ENCODE measurements at places on chromosomes 4 and X.

- no peaks in the 10 kb centered on the region for H3K27me3 ChIP-seq
- H3K27ac ChIP-seq, result peak overlapping the region; percentile 40
- H3K36me3 ChIP-seq, result peaks cover 86% of the 10 kb centered on the region
- no peak overlapping the region for H3K4me3 ChIP-seq
- peaks cover 19% of the 10 kb centered on the region for H3K4me1 ChIP-seq
- DNase-seq, result no peak
Observed at GRCh38 chrX:153953892-153954557, 9.6 kb upstream of the RENBP start.

DNA sequence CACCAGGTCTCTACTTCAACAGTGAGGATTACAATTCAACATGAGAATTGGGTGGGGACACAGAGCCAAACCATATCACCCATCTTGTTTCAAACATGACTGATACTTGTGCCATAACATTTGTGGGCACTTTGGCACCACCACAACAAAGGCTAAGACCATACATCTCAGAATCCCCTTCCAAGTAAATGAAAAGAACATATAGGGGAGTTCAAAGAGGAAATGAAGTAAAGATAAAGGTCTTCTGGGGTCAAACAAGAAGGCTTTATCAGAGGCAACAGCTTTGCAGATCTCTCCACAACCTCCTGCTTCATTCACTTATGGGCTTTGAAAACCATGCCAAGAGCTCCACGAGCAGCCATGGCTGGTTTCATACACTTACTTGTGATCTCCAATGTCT, 122.7 kb downstream of the ANKRD50 start:
- no peaks in the 10 kb centered on the region for H3K4me1 ChIP-seq
- H3K27ac ChIP-seq, result no peak overlapping the region
- H3K27me3 ChIP-seq, result no peaks in the 10 kb centered on the region
- peaks cover 6% of the 10 kb centered on the region for H3K36me3 ChIP-seq
- no peak overlapping the region for H3K4me3 ChIP-seq

DNA sequence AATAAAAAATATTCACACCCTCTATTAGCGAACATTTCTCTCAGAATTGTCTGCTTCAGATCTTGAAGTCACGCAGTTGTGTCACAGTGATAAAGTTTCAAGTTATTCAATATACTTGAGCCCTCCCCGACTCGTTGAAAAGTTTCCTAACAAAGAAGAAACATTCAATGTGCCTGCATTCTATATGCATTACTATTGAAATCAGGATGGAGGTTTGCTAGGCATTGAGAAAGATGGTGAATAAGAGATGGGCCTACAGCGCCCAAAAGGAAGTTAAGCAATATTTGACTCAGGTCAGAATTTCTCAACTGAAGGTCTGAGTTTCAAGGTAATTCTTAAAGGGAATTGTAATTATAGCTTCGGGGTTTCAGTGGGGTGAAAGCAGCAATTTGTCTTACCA, 6.1 kb downstream of the TCEANC start:
- H3K4me1 ChIP-seq, result peaks cover 8% of the 10 kb centered on the region
- H3K36me3 ChIP-seq, result peaks cover 16% of the 10 kb centered on the region
- no peak for DNase-seq

DNA sequence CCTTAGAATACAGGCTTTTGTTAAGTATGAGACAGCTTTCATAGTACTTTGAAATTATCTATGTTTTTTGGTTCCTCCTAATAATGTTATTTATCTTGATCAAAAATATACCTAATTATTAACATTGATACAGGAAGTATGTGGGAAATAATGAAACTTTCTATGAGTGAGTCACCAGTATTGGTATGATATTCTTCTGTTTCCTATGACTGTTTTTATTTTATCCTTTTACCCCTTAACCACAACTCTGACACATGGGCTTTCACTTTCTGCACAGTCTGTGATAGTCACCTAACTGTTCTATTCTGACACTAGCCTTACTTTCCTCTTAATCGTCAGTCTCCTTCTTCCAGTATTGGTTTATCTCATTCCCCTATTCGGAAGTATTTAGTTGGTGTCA, 4.7 kb downstream of the THAP9 start:
- H3K4me1 ChIP-seq, result peaks cover 15% of the 10 kb centered on the region
- DNase-seq, result no peak
- H3K27me3 ChIP-seq, result no peaks in the 10 kb centered on the region
- peaks cover 43% of the 10 kb centered on the region for H3K36me3 ChIP-seq

DNA sequence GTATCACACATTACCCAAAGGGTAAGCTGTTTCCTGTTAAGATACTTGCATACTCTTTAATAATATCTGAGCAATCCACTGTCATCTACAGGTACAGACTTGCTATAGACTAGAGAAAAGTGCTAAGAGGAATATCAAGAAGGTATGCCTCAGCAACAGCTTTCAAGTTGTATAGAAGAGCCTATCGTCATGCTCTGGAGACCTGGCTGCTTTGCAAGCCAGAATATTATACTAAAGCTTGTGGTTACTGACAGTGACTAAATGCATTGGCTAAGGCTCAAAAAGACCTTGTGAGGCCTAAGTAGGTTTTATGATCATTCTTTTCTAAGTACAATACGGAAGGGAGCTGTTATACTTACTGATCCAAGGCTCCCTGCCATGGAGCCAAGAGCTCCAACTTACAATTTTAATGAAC, 11.3 kb downstream of the LAMP2 start:
- H3K27ac ChIP-seq, result no peak overlapping the region
- H3K36me3 ChIP-seq, result peaks cover 3% of the 10 kb centered on the region
- no peak overlapping the region for H3K4me3 ChIP-seq
- H3K4me1 ChIP-seq, result peaks cover 29% of the 10 kb centered on the region

- peak overlapping the region; percentile 85 for H3K27ac ChIP-seq
- no peak for DNase-seq
- peaks cover 23% of the 10 kb centered on the region for H3K4me1 ChIP-seq
Observed at GRCh38 chrX:13029887-13030771, 14.3 kb downstream of the FAM9C start.

DNA sequence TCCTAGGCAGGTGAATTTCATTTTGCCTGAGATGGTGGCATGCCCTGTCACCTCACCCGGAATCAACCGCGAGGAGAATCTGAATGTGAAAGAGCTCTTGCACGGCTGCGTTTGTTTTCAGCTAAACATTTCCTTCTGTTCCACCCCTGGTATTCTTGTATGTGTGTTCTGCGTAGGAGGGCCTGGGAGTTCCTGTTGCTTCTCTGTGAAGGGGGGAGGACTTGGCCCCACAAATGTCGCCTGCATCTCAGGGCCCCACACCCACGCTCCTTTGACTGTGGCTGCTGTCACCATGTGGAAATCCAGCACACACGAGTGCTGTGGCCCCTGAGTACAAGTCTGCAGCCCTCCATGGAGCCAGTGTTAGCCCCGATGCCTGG, 45.8 kb upstream of the CLCN4 start:
- H3K27ac ChIP-seq, result peak overlapping the region; percentile 72
- H3K4me1 ChIP-seq, result peaks cover 67% of the 10 kb centered on the region
- peaks cover 6% of the 10 kb centered on the region for H3K36me3 ChIP-seq

GRCh38 chrX:9746148-9746888, 19.3 kb downstream of the GPR143 start:
- no peak for DNase-seq
- peak overlapping the region; percentile 74 for H3K27ac ChIP-seq
- H3K4me1 ChIP-seq, result no peaks in the 10 kb centered on the region
- no peaks in the 10 kb centered on the region for H3K27me3 ChIP-seq

GRCh38 chr4:95095348-95095974, 337.7 kb downstream of the BMPR1B start:
- H3K27ac ChIP-seq, result no peak overlapping the region
- peaks cover 4% of the 10 kb centered on the region for H3K4me1 ChIP-seq
- no peaks in the 10 kb centered on the region for H3K27me3 ChIP-seq
- H3K4me3 ChIP-seq, result no peak overlapping the region
- no peak for DNase-seq

GRCh38 chrX:116462822-116463221, at the start of gene CT83:
CT83 (minus strand) TSS chrX:116462976; CDS start chrX:116462856, 120 bp downstream.
- no peak within 1 kb of the TSS for H3K4me3 ChIP-seq
- no peak for DNase-seq
- H3K4me1 ChIP-seq, result no peaks in the 10 kb centered on the region
- H3K27ac ChIP-seq, result no peak within 1 kb of the TSS
- no peaks in the 10 kb centered on the region for H3K27me3 ChIP-seq
- H3K36me3 ChIP-seq, result no peaks in the 10 kb centered on the region

GRCh38 chr4:729336-730315, 24.0 kb downstream of the PCGF3 start:
- H3K27me3 ChIP-seq, result no peaks in the 10 kb centered on the region
- no peak overlapping the region for H3K4me3 ChIP-seq
- no peak overlapping the region for H3K27ac ChIP-seq
- DNase-seq, result no peak
- peaks cover 15% of the 10 kb centered on the region for H3K4me1 ChIP-seq
- H3K36me3 ChIP-seq, result peaks cover 34% of the 10 kb centered on the region

- no peaks in the 10 kb centered on the region for H3K36me3 ChIP-seq
- no peak for DNase-seq
- peak overlapping the region; percentile 58 for H3K27ac ChIP-seq
- no peaks in the 10 kb centered on the region for H3K27me3 ChIP-seq
- H3K4me3 ChIP-seq, result peak overlapping the region; percentile 35
- peaks cover 14% of the 10 kb centered on the region for H3K4me1 ChIP-seq
Observed at GRCh38 chr4:186948361-186949242, 224.9 kb upstream of the FAT1 start.

DNA sequence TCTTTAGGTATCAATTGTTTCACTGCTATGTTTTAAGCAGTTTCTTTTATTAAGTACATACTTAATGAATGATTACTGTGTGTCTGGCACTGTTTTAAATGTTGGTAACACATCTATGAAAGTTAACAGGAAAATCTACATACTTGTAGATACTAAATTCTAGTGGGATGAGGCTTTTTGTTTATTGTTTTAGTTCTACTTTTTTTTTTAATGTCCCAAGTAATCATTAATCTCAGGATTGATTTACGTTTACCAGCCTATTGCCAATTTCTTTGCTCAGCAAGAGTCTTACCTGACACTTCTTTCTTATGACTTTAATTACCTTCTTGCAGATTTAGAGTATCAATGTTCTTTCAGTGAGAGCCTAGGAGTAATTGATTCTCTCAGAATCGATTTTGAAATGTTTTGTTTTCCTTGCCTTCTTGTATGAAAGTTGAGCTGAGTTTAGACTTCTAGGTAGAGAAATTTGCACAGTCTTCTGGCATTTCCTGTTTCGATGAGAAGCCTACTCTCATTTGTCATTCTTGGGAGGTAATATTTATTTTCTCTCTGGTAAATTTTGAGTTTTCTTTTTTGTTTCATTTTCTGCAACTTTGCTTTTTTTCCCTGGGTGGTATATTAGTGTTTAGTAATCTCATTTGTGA, 235.2 kb upstream of the ANKRD50 start:
- no peak overlapping the region for H3K4me3 ChIP-seq
- no peaks in the 10 kb centered on the region for H3K36me3 ChIP-seq
- H3K27me3 ChIP-seq, result no peaks in the 10 kb centered on the region
- H3K27ac ChIP-seq, result no peak overlapping the region

GRCh38 chr4:86496094-86497080, 97.7 kb upstream of the PTPN13 start:
- H3K36me3 ChIP-seq, result no peaks in the 10 kb centered on the region
- H3K4me3 ChIP-seq, result no peak overlapping the region
- no peak overlapping the region for H3K27ac ChIP-seq
- DNase-seq, result no peak

DNA sequence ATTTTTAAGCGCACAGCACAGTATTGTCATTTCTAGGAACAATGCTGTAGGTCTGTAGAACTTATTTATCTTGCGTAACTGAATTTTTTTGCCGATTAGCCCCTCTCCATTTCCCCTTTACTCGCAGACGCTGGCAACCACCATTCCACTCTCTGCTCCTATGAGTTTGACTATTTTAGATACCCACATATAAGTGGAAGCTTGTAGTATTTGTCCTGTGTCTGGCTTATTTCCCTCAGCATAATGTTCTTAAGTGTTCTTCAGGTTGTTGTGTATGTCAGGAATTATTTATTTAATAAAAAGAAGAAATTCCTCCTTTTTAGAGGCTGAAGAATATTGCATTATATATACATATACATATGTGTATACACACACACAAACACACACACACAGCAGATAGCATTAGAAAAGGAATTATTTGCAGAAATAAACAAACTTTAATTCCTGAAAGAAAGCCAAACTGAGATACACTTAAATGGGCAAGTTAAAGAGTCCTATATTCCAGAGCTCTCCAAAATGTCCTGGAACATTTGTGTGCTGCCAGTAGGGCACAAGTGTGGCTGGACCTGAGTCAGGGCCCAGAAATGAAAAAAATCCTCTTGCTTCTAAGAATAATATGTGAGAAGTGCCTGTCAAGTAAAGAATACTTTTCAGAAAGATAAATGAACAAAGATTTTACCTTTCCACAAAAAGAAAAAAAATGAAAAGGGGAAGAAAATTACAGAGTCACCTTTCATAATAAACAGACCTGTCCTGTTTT, 4.5 kb upstream of the ZNF330 start:
- H3K36me3 ChIP-seq, result no peaks in the 10 kb centered on the region
- peak overlapping the region; percentile 82 for H3K27ac ChIP-seq
- H3K4me1 ChIP-seq, result peaks cover 40% of the 10 kb centered on the region
- no peaks in the 10 kb centered on the region for H3K27me3 ChIP-seq

GRCh38 chr4:5874811-5875449, 18.0 kb downstream of the CRMP1 start:
- no peak overlapping the region for H3K27ac ChIP-seq
- H3K4me3 ChIP-seq, result no peak overlapping the region
- no peaks in the 10 kb centered on the region for H3K4me1 ChIP-seq
- no peak for DNase-seq
- peaks cover 43% of the 10 kb centered on the region for H3K27me3 ChIP-seq

DNA sequence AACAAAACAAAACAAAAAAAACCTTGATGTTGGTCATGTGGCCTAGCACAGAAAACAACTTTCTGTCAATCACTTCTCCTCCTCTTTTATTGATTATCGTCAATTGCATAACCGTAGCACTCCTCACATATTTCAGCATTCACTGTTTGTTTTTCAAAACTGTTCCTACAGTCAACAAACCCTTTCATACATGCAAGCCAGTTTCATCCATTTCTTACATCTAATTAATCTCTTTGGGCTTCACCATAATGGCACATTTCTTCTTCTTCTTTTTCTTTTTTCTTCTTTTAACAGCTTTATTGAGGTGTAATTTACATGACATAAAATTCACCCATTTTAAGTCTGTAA, 246.9 kb downstream of the PTTG2 start:
- no peak overlapping the region for H3K27ac ChIP-seq
- H3K36me3 ChIP-seq, result no peaks in the 10 kb centered on the region
- H3K4me1 ChIP-seq, result peaks cover 19% of the 10 kb centered on the region
- no peak overlapping the region for H3K4me3 ChIP-seq
- no peaks in the 10 kb centered on the region for H3K27me3 ChIP-seq
- DNase-seq, result no peak

- H3K36me3 ChIP-seq, result no peaks in the 10 kb centered on the region
- peaks cover 59% of the 10 kb centered on the region for H3K27me3 ChIP-seq
- H3K27ac ChIP-seq, result no peak overlapping the region
- H3K4me3 ChIP-seq, result no peak overlapping the region
- no peak for DNase-seq
- no peaks in the 10 kb centered on the region for H3K4me1 ChIP-seq
Observed at GRCh38 chr4:183348706-183349659, 26.8 kb upstream of the CLDN24 start.

Data from left ventricle myocardium inferior (tissue), 1 donor.